ENCODE measurements at places on chromosomes 11 and 22.

- no peaks in the 10 kb centered on the region for H3K27me3 ChIP-seq
- H3K4me3 ChIP-seq, result no peak overlapping the region
- H3K27ac ChIP-seq, result no peak overlapping the region
- peaks cover 25% of the 10 kb centered on the region for H3K36me3 ChIP-seq
- no peaks in the 10 kb centered on the region for H3K4me1 ChIP-seq
These were observed 28.9 kb downstream of the SIK2 start for GRCh38 chr11:111631024-111631665.

DNA sequence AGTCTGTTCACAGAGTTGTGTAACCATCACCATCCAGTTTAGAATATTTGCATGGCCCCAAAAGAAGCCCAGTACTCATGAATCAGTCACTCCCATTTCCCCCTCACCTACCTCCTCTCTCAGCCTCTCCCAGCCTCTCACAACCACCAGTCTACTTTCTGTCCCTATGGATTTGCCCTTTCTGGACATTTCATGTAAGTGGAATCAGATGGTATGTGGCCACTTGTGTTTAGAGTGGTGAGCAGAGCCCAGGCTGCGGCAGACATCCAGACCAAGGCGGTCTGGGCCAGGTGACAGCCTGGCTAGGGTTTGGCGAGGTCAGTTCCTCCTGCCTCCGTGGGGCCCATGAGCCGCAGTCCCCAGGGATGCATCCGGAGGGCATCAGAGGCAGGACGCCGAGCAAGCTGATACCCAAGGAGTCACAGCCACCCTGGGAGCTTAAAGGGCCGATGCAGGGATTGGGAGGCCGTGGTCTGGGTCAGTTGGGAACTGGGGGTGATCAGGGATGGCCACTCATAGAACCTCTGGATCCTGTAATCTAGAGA, 53.3 kb upstream of the CLDN5 start:
- peaks cover 13% of the 10 kb centered on the region for H3K4me1 ChIP-seq
- no peak for DNase-seq
- H3K27ac ChIP-seq, result no peak overlapping the region
- H3K27me3 ChIP-seq, result peaks cover 14% of the 10 kb centered on the region
- no peak overlapping the region for H3K4me3 ChIP-seq

GRCh38 chr11:108838102-108838791, 173.4 kb downstream of the DDX10 start:
- H3K27me3 ChIP-seq, result no peaks in the 10 kb centered on the region
- DNase-seq, result no peak
- no peak overlapping the region for H3K4me3 ChIP-seq
- H3K36me3 ChIP-seq, result peaks cover 40% of the 10 kb centered on the region

DNA sequence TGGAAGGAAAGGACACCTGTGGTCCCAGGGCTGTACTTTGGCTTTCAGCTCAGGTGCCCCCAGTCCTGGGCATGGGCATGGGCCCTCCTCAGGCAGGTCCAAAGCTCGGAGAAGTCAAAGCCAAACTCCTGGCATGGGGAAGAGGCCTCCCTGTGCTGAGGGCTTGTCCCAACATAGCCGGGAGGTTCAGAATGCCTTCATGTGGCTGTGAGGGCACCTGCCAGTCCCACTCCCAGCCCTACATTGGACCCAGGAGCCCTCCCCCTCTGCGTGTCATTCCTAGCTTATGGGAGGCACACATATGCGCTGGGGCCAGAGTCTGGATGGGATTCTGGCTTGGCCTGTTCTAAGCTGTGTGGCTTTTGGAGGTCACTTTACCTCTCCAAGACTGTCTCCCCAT, 1.0 kb upstream of the KLHL35 start:
- peaks cover 12% of the 10 kb centered on the region for H3K4me1 ChIP-seq
- no peak for DNase-seq
- no peak overlapping the region for H3K27ac ChIP-seq
- H3K4me3 ChIP-seq, result no peak overlapping the region
- peaks cover 32% of the 10 kb centered on the region for H3K27me3 ChIP-seq

DNA sequence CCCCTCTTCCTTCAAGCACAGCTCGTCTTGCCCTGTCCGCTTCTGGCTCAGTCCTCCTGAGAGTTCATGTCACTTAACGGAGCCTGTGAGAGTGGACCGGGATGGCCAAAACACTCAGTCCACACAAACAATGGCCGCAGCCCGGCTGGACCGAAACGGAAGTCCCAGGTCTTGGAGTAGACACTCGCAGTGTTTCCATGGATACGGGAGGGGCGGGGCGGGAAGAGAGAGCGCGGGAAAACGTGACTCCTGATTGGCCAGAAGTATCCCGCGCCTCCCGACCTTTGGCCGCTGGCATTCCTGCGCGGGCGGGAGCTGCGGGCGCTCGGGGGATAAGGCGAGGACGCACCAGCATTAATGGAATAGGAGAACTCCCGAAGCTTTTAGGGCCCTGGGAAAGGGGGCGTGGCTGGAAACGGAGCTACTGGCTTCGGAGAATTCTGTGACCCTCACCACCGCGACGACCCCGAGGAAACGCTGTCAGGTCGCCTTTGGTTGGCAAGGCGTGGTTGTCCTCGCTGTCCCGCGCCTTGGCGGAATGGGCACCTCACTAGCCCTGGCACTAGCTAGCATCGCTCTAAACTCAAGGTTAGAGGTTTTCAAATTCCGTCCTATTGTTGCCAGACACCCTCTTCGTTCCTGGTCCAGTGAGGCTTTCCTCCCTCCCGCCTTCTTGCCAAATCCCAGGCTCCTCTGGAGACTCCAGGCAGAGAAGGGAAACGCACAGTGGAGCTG, at the start of the genes NLRP14 and ZNF214:
NLRP14 (plus strand) TSS at position 297 of the 735 bp plus-strand sequence. CDS start 18,108 bp downstream, outside the sequence.
ZNF214 (minus strand) TSS at position 164 of the 735 bp plus-strand sequence. CDS start 17,511 bp downstream, outside the sequence.
- DNase-seq, result no peak
- H3K4me3 ChIP-seq, result peak within 1 kb of the TSS; percentile 69
- peaks cover 11% of the 10 kb centered on the region for H3K4me1 ChIP-seq

- H3K27me3 ChIP-seq, result no peaks in the 10 kb centered on the region
- H3K4me1 ChIP-seq, result peaks cover 20% of the 10 kb centered on the region
- H3K4me3 ChIP-seq, result peak overlapping the region; percentile 67
- no peak for DNase-seq
- no peak overlapping the region for H3K27ac ChIP-seq
- peaks cover 3% of the 10 kb centered on the region for H3K36me3 ChIP-seq
These were observed 361 bp downstream of the CTSD start for GRCh38 chr11:1763336-1763795.

- DNase-seq, result no peak
- no peak overlapping the region for H3K4me3 ChIP-seq
- peaks cover 2% of the 10 kb centered on the region for H3K27me3 ChIP-seq
- no peaks in the 10 kb centered on the region for H3K36me3 ChIP-seq
These were observed 91.7 kb downstream of the PIWIL4 start for GRCh38 chr11:94658888-94659287.

DNA sequence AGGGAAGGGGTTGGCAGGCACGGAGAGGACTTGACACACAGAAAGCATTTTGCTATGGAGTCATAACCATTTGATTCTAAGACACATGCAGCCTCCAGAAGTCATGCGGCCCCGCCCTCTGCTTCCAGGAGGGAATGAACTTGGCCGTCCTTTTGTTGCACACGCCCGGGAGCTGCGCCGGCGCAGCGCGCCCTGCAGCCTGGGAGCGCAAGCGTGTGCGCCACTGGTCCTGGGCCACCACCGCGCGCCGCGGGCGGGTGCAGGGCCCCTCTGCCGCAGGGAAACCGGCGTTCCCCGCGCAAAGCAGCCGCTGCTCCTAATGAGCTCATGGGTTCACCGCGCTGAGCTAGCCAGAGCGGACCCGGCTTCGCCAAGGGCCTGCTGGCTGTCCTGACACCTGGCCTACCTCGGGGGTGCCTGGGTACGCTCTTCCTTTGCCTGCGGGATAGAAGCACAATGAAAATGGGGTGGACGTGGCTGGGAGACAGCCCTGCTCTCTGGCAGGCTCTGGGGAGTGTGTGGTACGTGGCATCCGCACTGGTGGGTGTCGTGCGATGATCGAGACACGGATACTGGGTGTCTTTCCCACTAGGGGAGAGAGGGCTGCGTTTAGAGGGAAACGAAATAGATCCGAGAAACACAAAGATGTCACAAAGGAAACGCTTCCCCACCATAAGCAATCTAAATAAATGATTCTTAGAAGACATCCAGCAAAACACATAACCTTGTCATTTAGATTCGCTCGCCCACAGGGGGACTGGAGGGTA, 669 bp downstream of the MICAL3 start:
- H3K4me1 ChIP-seq, result peaks cover 18% of the 10 kb centered on the region
- no peaks in the 10 kb centered on the region for H3K36me3 ChIP-seq
- peak overlapping the region; percentile 78 for H3K27ac ChIP-seq
- DNase-seq, result peak; percentile 50
- H3K27me3 ChIP-seq, result no peaks in the 10 kb centered on the region
- H3K4me3 ChIP-seq, result peak overlapping the region; percentile 94

- H3K27ac ChIP-seq, result no peak overlapping the region
- peaks cover 49% of the 10 kb centered on the region for H3K36me3 ChIP-seq
- H3K4me3 ChIP-seq, result no peak overlapping the region
- H3K4me1 ChIP-seq, result peaks cover 47% of the 10 kb centered on the region
These were observed 106.8 kb downstream of the UVRAG start for GRCh38 chr11:75921808-75922207.

GRCh38 chr22:44520465-44521094, 22.5 kb upstream of the RTL6 start:
- no peak overlapping the region for H3K27ac ChIP-seq
- DNase-seq, result no peak
- H3K4me3 ChIP-seq, result no peak overlapping the region
- peaks cover 23% of the 10 kb centered on the region for H3K27me3 ChIP-seq
- no peaks in the 10 kb centered on the region for H3K4me1 ChIP-seq
- H3K36me3 ChIP-seq, result no peaks in the 10 kb centered on the region

GRCh38 chr11:128165572-128165971, 421.8 kb downstream of the ETS1 start:
- peaks cover 6% of the 10 kb centered on the region for H3K4me1 ChIP-seq
- H3K4me3 ChIP-seq, result no peak overlapping the region
- H3K27ac ChIP-seq, result no peak overlapping the region
- no peak for DNase-seq
- H3K36me3 ChIP-seq, result no peaks in the 10 kb centered on the region

DNA sequence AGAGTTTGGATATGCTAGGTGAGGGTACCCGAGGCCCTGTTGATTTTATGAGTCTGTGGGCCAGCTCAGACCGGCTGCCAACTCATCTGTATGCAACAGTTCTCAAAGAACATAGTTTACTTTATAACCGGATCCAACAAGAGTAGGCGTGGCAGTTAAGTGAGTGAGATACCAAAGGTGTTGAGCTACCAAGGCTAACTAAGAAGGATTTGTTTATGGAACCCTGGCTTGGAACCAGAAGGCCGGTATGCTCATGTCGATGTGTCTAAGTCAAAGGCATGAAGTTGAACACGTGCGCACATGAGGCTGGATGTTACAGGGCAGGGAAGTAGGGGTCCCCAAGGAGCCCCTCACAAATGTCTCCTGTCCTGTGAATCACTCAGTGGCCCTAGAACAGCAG, at the start of gene KCNJ1:
KCNJ1 (minus strand) TSS at position 20 of the 400 bp plus-strand sequence. CDS start 27,053 bp downstream, outside the sequence.
- no peaks in the 10 kb centered on the region for H3K36me3 ChIP-seq
- no peak within 1 kb of the TSS for H3K4me3 ChIP-seq
- no peak for DNase-seq

DNA sequence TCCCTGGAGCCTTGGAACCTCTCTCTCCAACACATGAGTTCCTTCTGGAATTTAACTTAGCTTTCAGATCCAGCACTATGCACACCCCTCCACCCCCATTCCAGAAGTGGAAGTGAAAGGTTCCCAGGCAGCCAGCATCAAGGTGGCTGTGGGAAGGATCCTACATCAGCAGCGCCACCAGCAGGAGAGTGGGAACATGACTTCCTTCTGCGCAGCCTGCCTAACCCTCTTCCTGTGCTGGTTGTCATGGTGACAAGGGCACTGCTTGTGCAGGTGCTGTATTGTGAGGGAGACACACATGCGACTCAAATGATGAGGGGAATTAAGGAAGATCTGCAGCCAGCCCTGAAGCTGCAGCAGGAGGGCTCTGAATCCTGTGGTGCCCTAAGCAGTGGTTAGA, 904.5 kb upstream of the API5 start:
- no peaks in the 10 kb centered on the region for H3K4me1 ChIP-seq
- DNase-seq, result no peak
- no peak overlapping the region for H3K27ac ChIP-seq
- no peak overlapping the region for H3K4me3 ChIP-seq

DNA sequence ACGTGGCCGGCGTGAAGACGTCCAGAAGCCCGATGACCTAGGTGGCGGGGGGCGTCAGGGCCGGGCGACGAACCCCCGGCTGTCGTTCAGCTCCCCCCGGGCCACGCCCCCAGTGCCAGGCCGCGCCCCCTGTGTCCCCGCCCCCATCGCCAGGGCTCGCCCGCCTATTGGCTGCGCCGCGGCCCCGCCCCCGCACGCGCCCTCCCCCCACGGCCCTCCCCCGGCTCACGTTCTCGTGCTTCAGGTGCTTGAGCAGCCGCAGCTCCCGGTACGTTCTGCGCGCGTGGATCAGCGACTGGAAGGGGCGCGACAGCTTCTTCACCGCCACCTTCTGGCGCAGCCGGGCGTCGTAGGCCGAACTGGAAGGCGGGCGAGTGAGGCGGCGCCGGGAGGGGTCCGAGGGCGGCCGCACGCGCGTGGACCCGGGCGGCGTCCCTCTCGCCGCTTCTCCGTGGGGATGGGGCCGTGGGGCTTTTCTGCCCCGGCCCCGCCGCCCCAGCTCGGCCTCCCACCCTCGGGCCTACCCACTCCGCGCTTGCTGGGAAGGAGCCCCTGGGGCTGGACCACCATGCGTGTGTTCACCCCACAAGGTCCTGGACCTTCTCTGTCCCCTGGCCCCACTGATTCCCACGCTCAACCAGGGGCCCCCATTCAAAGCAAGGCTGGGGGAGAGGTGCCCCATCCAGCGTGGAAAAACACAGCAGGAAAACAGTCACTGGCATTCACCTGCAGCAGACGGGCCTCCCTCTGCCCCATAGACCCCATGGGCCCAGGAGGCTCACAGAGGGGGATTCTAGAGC, 2.4 kb downstream of the MAPK11 start:
- H3K27ac ChIP-seq, result no peak overlapping the region
- DNase-seq, result no peak
- peaks cover 1% of the 10 kb centered on the region for H3K27me3 ChIP-seq
- H3K4me3 ChIP-seq, result no peak overlapping the region

DNA sequence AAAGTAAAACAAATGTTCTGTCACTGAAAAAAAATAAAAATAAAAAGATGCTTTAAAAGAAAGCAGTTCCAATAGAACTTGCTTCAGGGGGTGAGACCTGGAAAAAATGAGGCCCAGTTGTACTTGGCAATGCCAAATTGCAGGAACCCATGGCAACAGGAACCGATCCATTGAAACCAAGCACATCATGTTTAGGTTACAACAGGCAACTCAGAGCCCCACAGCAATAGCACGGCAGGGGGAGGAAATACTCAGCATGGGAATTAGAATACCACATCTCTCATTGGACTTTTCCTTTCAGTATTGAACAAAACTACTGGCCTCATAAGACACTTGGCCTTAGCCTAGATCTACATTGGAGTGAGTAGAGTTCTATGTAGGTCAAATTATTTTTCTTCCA, 84.3 kb downstream of the MSANTD4 start:
- no peak for DNase-seq
- H3K27ac ChIP-seq, result no peak overlapping the region
- no peak overlapping the region for H3K4me3 ChIP-seq
- H3K4me1 ChIP-seq, result no peaks in the 10 kb centered on the region
- H3K36me3 ChIP-seq, result no peaks in the 10 kb centered on the region

DNA sequence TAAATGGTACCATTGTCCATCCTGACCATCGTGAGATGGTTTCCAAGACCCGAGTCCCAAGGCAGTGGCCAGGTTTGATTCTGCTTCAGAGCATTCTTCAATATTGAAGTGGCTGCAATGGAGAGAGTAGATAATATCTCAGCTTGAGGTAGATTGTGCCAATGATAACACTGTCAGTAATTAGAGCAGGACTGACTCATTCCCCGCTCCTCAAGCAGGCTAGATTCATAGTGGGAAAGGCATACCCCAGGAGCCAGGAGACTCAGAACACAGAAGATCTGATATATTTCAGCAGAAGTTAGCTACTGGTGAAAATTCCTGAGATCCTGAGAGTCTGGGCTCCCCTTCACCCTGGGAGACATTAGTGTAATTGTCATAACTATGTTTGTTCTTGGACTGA, 55.6 kb upstream of the LARGE1 start:
- no peak overlapping the region for H3K27ac ChIP-seq
- H3K4me1 ChIP-seq, result no peaks in the 10 kb centered on the region
- peaks cover 29% of the 10 kb centered on the region for H3K27me3 ChIP-seq
- no peaks in the 10 kb centered on the region for H3K36me3 ChIP-seq

All from activated B cell treated with CpG ODN at 0.5 μM for 24 hours (primary cell).